Activated CD4-positive, alpha-beta T cell treated with anti-CD3 and anti-CD28 coated beads, Interleukin-2, Interleukin-6, amounts not matched to agents 100 ng/mL and 50 ng/mL, durations not matched to agents 16 hours and 8 hours (primary cell): ENCODE measurements at places on chromosomes 6 and 20.

DNA sequence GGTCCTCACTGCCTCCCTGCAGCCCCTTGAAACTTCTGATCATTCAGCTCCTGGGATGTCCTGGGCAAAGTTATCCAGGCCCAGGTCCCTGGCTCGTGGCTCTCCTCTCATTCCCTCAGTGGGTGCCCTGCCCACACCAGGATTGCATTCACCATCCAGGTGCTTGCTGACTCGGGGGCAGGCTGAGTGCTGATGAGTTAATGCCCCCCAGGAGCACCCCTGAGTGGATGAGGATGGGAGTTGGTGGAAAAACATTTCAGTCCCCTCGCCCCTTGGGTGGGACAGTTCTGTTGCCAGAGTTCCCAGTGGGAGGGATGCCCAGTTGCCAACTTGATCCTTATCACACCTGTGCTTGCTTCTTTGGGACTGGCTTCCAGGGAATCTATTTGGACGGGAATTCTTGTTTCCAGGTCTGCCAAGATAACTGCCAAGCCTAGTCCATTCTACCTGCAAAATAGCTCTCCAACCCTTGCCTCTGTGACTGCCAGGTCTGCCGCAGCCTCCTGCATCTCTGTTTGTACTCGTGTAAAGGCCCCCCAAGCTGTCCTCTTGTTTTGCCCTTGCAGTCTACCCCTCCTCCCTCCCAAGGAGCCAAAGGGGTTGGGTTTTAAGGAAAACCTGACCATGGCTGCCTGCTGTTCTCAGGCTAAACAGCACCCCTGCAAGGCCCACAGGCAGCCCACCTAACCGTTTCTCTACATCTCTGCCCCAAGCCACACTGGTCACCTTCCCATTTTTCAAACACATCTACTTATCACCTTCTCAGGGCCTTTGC lies 11.6 kb upstream of the RSPO4 start:
- no peak for DNase-seq

- DNase-seq = no peak
These were observed 145.2 kb downstream of the PDE7B start for GRCh38 chr6:135996668-135997067.

DNA sequence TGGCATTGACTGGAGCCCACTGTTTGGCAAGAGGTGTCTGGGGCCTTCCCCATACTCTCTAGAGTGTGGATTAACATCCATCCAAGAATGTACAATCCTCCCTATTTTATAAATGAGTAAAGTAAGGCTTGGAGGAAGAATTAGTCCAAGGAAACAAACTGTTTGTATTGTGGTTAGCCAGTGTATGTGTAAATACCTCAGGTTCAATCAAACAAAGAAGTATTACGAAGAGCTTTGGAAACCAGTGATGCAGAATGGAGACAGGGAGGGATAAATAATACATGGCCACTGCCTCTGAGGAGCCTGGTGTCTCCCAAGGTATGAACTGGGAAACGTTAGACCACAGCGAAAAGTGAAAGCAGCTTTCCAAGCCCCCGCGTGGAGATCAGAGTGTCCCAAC lies 226.6 kb upstream of the RIN2 start:
- no peak for DNase-seq

GRCh38 chr20:31990641-31991338 lies 19.4 kb upstream of the CCM2L start:
- DNase-seq = no peak
